ENCODE measurements at places on chromosomes 13 and 19.

DNA sequence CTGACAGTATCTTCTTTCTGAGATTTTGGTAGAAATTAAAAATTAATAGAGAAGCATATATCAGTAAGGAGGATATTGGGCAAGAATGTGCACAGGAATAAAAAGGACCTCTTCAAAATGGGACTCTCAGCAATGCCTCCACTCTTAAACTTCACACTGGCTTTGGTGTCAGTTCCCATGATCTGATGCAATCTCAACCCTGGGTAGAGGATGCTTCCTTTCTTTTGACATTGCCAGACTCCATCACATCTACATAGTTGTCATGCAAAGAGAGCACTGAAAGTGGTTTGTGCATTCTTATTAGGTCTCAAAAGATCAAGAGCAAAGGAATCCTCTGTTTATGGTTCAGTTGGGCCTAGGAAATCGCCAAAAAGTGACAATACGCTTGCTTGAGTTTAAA lies 26.3 kb downstream of the STARD13 start:
- no peak for DNase-seq

DNA sequence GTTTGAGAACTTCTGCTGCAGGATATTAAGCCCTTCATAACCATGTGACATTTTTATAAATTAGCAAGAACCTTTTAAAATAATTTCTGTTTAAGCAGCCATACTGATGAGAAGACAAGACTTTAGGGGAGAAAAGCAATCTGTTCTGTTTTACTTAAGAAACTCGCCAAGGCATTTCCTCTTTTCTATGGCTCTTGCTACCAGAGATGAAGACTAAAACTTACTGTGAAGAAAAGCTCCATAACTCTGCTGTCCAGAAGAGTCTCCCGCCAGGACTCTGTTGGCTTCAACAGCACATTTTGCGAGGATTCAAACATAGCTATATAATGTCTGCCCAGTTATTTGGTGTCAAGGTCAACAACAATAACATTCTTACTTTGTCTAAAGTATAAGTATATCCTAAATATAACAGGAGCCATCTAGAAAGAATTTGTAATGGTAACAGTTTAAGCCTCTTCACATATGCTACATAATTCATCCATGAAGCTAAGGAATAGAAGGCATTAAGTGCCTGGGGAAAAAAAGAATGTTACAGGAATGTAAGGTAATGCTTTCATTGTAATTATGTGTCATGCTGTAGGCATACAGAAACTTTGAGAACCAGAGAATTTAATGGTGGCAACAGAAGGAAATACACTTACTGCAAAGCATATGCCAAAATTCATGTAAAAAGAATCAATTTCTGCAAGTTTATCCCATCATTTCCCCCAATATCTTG lies 53.2 kb upstream of the EEF1AKMT1 start:
- no peak for DNase-seq

DNA sequence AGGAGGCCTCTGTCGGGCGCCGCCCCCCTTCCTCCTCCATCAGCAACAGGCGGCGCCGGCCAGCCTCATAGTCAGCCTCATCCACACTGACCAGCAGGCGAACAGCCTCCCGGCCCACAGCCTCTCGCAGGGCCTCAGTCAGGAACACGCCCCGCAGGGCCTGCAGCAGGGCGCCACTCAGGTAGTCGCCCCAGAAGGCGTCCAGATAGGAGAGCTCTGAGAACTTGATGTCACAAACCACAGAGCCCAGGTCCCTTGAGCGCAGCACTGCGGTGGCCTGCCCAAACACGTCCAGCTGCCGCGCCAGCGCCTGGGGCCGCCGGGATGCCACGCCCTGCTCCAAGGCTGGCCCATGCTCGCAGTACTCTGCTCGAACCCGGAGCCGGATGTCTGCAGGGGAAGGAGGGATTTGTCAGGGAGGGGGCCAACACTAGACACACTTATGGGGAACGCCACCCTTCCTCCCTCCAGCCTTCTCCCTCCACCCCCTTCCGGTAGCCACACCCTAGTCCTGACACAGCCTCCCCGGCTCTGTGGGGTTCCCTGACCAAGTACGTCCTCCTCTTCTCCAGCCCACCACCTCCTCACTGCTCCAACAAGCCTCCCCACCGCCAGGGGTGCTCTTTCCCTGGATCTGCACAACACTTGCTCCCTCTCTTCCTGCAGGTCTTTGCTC lies 17.9 kb downstream of the DEDD2 start:
- DNase-seq = peak; percentile 86

- no peak for DNase-seq
These were observed 258.8 kb upstream of the STARD13 start for GRCh38 chr13:33544308-33544707.

DNA sequence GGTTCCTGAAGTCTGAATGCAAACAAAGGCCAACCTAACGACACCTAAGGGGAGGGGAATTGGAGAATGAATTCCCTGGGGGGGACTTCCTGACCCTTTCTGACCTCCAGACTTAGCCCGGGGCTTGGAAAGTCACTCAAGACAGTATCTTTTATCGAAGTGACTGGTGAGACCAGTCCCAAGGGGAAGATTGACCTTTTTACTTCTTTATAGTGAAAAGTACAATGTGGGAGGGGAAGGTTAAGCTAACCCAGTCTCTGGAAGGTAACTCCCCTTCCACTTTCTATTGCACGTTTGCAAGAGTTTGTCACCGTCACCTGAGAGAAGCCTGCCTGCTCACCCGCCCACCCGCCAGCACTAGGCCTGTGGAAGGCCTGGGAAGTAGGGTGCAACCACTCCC lies 111.9 kb downstream of the EFNB2 start:
- DNase-seq = no peak

DNA sequence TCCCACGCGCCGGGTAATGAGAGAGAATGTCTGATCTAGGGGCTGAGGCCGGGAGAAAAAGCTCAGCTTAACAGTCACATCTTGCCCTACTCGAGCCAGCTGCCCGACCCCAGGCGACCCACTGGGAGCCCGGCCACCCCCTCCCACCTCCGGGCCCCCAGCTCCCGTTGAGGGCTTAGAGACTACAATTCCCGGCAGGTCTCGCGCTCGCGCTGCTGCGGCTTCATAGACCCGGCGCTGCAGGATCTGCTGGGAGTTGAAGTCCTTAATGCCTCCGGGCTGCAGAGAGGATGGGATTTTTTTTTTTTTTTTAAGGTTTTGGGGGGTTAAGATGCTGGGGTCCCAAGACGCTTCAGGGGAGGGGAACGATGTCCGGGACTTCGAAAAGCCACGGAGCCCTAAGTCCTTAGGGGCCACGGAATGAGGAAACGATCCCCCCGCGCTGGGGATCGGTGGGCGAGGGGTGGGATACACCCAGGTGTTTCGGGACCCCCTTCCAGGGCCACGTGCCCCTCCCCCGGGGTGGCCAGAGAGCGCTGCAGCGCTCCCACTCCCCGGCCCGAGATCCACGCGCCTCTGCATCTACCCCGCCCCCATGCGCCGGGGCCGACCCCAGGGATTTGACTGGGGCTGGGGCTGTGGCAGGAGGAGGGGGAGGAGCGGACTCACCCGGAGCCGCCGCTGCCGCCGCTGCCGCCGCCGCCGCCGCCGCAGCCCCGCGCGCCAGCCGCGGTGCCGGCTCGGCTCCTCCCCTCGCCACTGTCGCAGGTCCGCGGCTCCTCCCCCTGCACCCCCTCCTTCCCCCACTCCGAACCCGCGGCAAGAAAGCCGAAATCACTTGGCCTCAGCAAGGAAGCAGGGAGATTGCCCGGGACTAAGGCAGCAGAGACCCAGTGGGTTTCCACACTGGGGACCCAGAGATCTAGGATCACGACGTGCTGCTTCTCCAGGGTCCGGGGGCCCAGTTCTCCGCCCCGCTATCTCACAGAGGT lies at the start of gene SYT3:
Gene SYT3 (minus strand): TSS at position 761 of the 992 bp plus-strand sequence. CDS start 2,470 bp downstream, outside the sequence.
- DNase-seq = peak; percentile 88

DNA sequence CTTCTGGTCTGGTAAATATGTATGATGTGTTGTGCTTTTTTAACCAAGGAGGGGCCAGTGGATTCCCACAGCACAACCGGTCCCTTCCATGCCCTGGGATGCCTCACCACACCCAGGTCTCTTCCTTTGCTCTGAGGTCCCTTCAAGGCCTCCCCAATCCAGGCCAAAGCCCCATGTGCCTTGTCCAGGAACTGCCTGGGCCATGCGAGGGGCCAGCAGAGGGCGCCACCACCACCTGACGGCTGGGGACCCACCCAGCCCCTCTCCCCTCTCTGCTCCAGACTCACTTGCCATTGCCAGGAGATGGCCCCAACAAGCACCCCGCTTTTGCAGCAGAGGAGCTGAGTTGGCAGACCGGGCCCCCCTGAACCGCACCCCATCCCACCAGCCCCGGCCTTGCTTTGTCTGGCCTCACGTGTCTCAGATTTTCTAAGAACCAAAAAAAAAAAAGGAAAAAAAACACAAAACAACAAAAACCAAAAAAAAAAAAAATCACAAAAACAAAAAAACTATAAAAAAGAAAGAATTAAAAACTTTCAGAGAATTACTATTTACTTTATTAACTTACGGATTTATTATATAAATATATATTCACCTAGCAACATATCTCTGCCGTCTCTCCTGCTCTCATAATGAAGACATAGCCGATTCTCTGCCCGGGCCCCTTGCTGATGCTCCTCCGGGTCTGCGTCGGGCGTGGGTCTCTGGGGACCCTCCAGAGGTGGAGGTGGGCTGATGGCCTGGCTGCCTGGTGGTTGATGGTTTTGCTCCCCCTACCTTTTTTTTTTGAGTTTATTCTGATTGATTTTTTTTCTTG lies 14.4 kb downstream of the CAPN12 start:
- DNase-seq = peak; percentile 95

DNA sequence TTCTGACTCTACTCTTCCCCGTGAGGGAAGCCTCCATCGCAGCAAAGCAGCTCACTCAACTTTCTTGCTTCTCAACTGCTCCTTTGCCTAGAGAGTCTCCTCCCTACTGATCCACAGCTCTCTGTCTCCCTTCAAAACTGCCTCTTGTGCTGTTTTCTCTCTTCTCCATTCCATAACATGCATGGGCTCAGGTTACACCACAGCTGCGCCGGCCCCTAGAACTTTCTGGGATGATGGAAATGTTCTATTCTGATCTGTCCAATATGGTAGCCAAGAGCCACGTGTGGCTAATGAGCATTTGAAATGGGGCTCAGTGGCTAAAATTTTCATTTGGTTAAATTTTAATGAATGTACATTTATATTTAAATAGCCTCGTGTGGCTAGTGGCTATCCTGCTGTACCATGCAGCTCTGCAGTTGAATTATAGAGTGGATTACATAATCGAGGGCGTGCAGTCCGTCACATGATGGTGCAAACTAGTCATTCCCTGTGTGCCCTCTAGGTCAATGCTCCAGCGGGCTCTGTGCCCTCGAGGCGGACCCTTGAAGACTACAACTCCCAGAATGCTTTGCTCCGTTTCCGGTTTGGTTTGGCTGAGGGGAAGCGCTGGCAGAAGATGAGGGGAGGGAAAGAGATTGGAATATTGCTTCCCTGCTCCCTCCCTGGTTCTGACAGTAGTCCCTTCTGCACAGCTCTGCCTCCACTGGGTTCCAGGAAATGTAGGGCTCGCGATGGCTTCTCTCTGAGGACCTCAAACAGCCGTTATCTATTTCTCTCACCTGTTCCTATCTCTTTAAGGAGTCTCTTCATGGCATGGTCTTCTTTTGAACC lies 109.8 kb downstream of the CACNA1A start:
- DNase-seq = peak; percentile 92

- DNase-seq = no peak
These were observed 156.0 kb downstream of the GGACT start for GRCh38 chr13:100432611-100433010.

- DNase-seq = no peak
These were observed 14.4 kb downstream of the MICOS13 start for GRCh38 chr19:5665781-5666513.

- no peak for DNase-seq
These were observed 538 bp downstream of the ZNF428 start for GRCh38 chr19:43618921-43619261.

GRCh38 chr19:37309834-37310575 lies 60.9 kb upstream of the ZNF527 start:
- peak; percentile 59 for DNase-seq

GRCh38 chr19:28710278-28710677 lies 502.7 kb downstream of the UQCRFS1 start:
- DNase-seq = no peak

DNA sequence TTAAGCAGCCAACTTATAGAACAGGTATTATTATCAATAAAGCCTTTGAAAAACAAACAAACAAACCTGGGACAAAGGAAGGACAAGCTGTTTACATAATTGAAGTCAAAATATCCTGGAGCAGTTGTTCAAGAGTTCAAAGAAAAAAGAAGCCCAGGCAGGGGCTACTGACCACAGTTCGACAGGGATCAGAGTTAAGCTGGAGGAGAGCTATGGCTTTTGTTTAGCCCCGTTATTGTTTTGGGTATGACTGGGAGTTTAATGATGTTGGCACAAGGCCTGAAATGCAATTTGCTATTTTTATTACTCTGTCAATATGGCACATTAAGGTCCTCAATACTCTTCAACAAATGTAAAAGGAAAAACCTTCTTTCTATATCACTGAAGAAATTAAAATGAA lies 624.4 kb upstream of the KLHL1 start:
- no peak for DNase-seq

GRCh38 chr19:1767464-1767933 lies 14.2 kb downstream of the ONECUT3 start:
- DNase-seq = peak; percentile 89

DNA sequence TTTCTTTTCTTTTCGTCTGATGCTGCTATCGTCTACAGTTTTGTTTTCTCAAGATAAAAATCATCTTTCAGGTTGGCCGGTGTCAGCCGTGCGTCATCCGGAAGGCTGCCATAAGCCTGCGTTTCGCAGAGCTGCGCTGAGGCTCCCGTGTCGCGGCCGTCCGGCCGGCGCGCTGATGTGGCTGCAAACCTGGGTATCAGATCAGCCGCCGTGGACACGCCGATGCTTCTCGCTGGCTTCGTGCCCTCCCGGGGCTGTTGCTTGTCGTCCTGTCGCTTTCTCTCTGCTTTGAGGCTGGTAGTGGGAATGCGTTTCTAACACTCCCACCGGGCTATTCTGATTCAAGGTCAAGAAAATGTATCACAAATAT lies 45.9 kb upstream of the TFDP1 start:
- DNase-seq = no peak

GRCh38 chr19:50909240-50910070 lies 1.7 kb downstream of the KLK4 start:
- DNase-seq = peak; percentile 100
